A172 (cell line): ENCODE measurements at places on chromosomes 7 and 10. TPM values are rescaled to one million over a fixed set of nuclear protein-coding genes. Genes with fewer than 3 reads are reported as not detected.

CLCN1 gene
- not detected in 2 replicates for total RNA-seq

GIMAP8 gene
- not detected in 2 replicates for total RNA-seq

- DNase-seq: no peak
These were observed 112.3 kb downstream of the CACNA2D1 start for GRCh38 chr7:82331234-82331633.

DNA sequence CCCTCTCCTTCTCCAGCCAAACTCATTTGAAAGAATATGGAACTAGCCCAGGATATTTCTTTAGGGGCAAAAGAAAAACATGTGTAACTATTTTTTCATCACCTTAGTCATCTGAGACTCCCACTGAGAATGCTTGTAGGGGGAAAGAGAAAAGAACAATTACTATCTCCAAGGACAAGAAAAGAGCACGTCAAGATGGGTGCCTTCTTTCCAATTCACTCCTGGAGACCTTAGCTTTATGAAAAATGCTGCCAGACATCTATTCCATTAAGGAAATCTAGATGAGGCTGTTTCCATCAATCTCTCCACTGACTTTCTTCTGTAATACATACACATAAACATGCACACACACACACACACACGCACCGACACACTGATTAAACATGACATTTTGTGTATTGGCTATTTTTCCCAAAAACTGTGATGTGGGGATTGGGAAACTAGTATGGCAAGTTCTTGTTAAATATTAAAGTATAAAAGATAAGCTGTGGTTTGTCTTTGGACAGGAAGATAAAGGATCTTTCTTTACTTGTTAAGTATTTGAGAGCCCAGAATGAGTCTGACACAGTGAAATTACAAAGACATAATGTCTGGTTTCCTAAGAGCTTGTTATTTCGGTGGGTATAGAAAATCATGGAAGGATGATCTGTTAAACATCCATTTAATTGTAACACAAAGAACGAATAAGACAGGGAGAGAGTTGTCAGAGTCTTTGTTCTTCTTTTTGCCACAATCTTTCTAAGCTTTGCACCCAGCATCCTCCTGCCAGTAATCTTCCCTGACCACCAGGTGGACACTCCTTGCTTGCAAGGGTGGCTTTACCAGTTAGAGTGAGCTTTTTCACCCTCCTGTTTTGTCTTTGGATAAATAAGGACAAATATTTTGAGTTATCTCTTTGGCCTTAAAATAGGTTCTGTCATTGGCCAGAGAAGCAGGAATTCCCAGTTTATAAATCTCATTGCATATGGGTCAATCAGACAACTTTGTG, 177.3 kb upstream of the TMEM72 start:
- DNase-seq: no peak

GRCh38 chr10:128540128-128540762, 414.0 kb upstream of the MKI67 start:
- no peak for DNase-seq

DNA sequence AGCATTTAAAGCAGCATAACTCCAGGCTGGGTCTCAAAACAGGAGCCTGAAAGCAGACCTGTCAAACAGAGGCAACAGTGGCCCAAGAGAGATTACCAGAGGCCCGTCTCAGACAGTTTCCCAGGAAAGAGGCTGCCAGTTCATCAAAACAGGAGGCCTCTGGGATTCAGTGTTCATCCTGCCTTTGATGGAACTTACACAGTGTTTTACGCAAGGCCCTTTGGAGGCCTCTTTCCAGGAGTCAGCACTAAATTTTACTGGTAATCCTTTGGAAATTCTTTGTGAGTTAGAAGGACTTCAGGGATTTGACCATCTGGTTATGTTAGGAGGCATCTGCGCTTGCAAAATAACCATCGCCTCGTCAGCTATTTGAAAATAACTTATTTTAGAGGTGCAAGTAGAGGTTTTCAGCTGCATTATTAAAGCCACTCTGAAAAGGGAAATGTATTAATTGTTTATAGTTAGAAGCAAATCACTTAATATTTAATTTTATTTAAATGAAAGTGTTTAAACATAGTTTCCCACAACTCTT, 501.2 kb upstream of the COBL start:
- no peak for DNase-seq

DNA sequence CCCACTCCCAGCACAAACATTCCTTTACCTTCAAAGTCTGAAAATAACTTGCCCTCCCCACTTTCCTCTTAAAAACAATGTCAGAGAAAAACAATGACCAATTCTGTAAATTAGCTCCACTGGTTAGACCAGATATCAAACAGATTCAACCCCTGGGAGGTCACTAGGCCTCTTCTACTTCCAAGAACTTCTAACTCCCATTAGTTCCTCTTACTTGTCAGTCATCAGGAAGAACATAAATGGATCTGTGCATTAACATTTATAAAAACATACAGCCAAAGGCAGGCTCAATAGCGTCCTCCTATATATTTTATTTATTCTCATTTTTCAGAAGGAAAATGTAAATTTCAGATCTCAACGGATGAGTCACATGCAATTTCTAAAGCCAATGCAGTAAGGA, 2.2 kb downstream of the ELAPOR2 start:
- DNase-seq: no peak

DNA sequence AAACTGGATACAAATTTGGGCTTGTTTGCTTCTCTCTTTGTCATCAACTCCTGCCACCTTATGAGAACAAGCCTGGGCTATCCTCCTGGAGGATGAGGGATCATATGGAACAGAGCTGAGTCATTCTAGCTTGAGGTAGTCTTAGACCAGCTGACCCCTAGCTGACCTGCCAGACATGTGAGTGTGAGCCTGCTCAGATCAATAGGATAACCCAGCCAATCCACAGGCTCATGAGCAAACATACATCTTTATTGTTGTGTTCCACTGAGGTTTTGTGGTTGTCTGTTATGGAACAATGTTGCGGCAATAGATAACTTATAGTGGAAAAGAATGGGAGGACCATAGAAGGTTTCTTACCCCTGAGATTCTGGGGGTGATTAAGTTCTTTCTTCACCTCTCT, 54.5 kb upstream of the FAM180A start:
- no peak for DNase-seq

DNA sequence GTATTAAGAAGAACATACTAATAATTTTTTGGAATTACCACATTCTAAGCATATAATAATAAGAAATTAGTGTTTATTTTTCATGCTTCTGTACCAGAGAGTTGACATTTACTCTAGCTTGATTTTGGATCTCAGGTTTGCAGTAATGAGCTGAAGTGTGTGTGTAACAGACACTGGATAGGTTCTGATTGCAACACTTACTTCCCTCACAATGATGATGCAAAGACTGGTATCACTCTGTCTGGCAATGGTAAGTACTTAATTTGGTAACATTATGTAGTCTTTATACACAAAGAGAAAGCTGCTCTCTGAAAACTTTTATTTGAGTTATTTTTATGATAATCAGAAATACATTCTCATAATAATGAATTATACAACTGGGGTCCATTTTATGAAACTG, 54.1 kb downstream of the SRI start:
- DNase-seq: no peak

ARHGEF35 gene
- total RNA-seq: not detected in 2 replicates

- DNase-seq: peak; percentile 96
These were observed 53.8 kb downstream of the ARL5B start for GRCh38 chr10:18713077-18713476.

DNA sequence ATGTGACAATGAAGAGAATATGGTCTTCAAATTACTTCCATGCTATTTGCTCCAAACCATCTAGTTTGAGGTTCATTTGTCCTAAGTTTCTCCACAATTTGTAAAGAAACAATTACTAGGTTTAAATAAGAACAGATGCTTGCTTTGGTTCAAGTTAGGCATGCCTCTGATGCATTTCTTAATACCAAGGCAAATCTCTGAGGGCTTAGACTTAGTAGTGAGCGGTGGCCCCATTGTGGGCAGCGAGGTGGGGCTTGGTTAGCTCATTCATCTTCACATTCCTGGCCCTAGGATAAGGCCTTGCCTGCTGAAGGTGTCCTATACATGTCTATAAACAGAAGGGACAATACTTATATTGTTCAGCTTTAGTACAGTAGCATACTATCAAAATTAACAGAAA, 52.4 kb upstream of the RHEB start:
- DNase-seq: no peak

DNA sequence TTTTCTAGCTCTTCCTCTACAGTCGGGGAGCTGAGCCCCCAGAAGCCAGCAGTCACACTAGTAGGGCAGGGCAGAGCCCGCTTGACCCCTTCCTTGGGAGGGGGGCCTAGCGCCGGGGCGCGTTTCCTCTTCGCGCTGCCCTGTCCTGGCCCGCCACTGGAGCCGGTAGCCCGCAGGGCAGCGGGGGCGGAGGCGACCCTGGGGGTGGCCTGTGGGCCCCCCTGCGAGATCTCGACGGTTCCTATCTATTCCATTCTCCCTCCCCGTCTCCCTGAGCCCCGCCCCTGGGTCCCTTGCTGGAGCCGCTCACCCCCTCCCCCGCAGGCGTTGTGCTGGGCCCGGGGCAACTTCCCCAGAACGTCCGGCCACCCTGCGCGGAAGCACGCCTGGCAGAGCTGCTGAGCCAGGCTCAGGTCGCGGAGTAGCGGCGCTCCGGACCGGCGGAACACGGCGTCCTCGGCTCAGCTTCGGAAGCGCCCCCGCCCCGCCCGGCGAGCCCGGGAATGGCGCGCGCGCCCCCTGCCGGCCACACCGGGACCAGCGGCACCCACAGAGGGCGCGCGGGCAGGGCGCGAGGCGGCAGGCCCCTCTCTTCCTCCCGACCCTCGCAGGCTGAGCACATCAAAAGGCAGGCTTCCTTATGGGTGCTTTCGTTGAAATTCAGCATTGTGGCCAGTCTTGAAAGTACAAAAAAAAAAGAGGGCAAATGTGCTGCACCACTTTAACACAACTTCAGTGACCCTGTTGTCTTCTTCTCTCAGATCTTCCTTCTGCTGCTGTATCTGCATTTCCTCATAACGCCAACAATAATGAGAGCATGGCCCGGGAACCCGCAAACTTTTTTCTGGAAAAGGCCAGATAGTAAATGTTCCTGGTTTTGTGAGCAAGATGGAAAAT, 327.6 kb downstream of the TNS3 start:
- peak; percentile 44 for DNase-seq

DNA sequence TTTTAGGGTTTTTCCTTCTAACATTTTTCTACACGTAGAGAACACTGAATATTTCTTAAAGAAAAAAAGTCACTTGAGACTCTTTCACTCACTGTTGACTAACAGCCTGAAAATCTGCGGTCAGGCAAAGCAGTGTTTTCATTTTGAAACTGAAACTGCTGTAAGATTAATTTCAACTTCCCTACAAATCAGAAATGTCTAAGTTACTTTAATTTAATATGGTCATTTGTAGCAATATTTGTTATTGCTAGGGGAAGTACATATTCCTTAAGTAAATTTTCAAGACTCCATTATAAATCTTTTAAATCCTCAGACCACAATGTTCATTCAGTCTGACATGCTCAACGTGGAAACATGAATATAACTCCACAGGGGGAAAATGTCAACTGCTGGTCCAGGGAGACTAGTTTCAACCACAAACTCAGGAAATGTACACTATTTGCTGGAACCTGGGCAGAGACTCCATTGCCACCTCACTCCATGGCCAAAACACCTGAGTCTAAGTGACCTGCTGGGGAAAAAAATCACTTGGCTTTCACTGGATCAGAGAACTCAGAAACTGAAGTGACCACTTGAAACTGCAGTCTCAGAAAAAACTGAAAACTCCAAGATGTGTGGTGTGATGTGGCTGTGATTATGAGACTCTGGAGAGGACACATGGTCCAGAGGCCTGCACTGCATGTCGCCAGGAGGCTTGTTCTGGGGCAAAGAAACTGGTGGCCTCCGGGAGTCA, 161.2 kb downstream of the TAX1BP1 start:
- DNase-seq: peak; percentile 62

PDE1C gene
- total RNA-seq: 133 and 140 TPM in 2 replicates

GRCh38 chr10:34314457-34314856, 500.6 kb downstream of the PARD3 start:
- no peak for DNase-seq

GRCh38 chr10:102470579-102471546, 19.5 kb upstream of the C10orf95 start:
- DNase-seq: no peak

DNA sequence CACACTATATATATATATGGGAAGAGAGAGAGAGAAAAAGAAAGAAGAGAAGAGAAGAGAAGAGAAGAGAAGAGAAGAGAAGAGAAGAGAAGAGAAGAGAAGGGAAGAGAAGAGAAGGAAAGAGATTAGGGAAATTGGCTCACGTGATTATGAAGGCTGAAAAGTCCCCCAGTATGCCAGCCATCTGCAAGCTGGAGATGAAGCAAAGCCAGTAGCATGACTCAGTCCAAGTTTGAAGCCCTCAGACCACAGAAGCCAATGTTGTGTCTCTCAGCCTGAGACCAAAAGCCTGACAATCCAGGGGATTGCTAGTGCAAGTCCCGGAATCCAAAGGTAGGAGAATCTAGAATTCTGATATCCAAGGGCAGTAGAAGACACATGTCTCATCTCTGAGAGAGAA, 206.3 kb upstream of the PRSS1 start:
- peak; percentile 35 for DNase-seq

HOXA10 gene
- 26.4 and 30.7 TPM in 2 replicates for total RNA-seq

DNA sequence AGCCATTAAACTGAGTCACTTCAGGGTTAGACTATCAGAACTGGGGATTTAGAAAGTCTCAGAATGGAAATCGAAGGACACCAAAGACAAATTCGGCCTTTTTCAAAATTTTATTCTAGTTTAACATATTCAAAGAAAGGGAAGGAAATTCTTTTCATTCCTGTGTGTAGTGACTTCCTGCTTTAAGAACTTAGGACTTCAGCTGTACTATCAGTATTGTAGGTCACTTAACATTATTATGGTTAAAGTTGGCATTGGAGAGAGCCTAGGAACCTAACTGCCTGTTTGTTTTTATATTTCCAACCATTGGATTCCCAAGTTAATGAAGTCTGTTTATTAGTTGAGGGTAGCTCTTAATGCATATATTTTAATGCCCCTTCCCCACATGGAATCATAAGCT, 63.7 kb downstream of the PTEN start:
- no peak for DNase-seq

DYNC1I1 gene
- total RNA-seq: 1.1 and 2.4 TPM in 2 replicates

FOXI2 gene
- not detected in 2 replicates for total RNA-seq

DNA sequence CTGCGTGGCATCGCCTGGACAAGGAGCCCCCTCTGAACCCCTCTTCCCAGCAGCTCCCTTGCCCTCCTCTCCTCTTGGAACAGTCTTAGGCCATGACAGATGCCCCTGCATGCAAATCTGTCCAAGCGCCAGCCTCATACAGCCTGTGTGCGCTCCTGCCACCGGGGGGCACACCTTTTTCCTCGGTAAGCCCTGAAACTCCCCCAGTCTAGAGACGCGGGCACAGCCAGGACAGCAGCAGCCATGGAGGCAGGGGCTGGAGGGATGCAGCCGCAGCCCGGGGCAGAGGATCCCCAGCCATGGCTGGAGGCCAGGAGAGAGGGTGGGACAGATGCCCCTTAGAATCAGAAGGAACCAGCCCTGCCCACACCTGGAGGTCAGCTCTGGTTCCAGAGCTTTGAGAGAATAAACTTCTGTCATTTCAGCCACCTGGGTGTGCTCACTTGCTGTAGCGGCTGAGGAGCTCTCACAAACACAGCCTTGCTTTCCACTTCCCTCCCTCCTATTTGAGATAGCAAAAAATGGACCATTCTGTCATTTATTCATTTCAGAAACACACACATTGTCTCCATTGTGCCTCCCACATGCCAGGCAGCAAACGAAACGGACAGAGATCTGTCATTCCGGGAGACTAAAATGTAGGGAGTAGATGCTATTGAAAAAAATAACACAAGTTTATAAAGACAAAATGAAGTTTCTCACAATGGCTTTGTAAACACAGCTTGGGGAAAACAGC, 241.5 kb downstream of the WDR37 start:
- DNase-seq: no peak
